CD4-positive, alpha-beta T cell treated with Interleukin-6 for 4 hours (primary cell): ENCODE measurements at places on chromosomes 6 and 20.

DNA sequence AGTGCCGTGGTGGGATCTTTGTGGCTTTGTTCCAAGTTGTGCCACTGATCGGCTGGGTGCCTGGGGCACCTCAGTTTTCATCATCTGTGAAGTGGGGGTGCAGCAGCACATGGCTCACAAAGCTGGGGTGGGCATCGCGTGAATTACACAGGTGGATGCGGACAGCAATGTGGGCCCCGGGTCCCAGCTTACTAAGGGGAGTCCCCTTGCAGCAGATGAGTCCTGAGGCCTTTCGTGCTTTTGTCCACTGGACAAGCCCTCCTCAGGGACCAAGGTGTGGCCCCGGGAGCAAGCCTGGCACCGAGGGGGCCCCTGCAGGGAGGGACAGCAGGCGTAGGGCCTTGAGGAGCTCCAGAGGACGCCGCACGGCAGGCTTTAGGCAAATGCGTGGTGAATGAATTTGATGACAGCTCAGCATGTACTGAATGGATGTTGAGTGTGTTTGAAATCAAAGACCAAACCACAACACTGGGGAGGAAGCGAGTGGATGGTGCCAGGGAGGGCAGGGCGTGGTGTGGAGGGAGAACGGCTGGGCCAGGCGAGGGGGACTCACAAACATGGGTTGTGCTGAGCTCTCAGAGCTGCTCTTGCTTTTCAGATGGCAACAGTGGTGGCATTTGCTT, 53.2 kb downstream of the IRF4 start:
- peak; percentile 75 for DNase-seq

DNA sequence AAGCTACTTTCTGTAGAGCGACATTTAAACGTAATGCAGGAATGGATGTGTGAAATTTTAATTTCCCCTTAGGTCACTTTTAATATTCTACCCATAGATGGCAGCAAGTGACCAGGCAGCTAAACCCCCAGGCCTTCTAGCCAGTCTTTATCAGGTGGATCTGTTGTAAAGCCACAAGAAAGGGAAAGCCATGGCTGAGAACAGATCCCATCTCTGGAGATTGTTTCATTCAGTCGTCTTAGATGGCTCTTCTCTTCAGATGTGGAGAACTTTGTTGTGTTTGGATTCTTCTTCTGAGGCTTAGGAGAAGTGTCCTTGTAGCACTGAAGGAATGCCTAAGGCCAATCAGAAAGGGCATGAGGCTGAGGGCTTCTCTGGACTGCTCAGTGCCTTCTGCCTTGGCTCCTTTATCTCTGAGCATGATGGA, 15.8 kb upstream of the RNF182 start:
- DNase-seq, result peak; percentile 43

- no peak for DNase-seq
These were observed 50.5 kb upstream of the IBTK start for GRCh38 chr6:82298012-82298411.

GRCh38 chr6:45423111-45423823, 45.5 kb upstream of the SUPT3H start:
- peak; percentile 35 for DNase-seq

DNA sequence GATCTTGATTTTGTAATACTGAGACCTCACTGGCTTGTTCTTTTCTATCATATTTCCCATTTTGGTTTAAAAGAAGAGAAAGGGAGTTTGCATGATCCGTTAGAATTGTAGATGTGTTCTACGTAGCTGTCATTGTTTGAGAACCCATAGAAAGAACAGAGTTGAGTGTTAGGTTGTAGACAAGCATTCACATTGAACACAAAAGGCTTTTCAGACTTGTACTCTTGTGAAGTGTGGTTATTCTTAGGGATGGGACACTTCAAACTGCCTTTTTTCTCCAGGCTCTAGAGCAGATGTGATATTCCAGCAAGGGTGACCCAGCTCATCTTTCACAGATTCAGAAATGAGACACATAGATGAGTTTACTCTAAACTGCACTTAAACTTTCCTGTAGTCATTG, 19.9 kb downstream of the FOXO3 start:
- no peak for DNase-seq

DNA sequence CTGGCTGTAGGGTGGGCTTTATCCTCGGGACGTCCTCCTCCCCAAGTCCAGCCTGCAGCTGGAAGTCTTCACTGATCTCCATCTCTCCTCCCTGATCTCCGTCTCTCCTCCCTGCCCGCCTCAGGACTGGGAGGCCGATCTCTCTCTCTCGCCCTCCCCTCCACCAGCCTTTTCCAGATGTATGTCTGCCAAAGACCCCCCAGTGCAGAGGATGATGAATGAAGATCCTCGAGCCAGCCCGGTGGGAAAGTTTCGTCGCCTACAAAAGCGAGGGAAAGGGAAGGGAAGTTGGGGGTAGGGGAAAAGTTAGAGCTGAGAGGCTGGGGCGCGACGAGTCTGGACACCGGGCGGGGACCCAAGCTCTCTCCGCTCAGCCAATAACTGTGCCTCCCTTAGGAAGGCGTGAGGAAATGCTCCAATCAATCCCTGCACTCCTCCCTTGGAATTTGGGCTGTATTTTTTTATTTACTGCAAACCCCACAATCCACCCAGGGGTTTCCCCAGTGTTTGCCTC, 595 bp upstream of the SRF start:
- DNase-seq, result no peak

- DNase-seq, result no peak
These were observed 24.4 kb downstream of the CAP2 start for GRCh38 chr6:17417817-17418216.

GRCh38 chr6:159151266-159151855, 17.8 kb upstream of the FNDC1 start:
- peak; percentile 45 for DNase-seq

DNA sequence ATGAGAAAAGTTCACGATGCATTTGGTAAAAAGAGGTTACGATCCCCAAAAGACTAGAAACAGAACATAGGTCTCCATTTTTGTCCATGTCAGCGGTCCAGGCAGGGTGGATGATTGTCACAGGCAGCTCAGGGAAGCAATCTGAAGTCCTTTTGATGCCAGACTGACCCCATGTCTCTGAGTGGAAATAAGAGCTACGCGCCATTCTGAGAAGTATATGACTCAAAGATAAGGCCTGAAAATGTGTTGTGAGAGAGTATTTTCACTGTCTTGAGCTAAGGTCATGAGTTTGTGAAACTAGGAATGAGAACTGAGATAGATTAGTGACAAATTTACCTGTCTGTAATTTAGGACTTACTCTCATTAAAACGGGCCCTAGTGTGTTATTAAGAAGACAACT, 69.5 kb downstream of the LYRM4 start:
- no peak for DNase-seq

- DNase-seq, result no peak
These were observed 76.3 kb downstream of the PLCB4 start for GRCh38 chr20:9145142-9145541.

- DNase-seq, result no peak
These were observed 172.6 kb upstream of the PHACTR1 start for GRCh38 chr6:12543953-12544352.

- DNase-seq, result no peak
These were observed 514.7 kb upstream of the AGPAT4 start for GRCh38 chr6:161788531-161788930.

GRCh38 chr20:50799890-50800550, 5.2 kb downstream of the BCAS4 start:
- no peak for DNase-seq

GRCh38 chr20:62938105-62938888, at the start of gene GID8:
TSS of gene GID8 (plus strand) at chr20:62938147. CDS start at chr20:62941503, 3,356 bp downstream.
- peak; percentile 51 for DNase-seq

DNA sequence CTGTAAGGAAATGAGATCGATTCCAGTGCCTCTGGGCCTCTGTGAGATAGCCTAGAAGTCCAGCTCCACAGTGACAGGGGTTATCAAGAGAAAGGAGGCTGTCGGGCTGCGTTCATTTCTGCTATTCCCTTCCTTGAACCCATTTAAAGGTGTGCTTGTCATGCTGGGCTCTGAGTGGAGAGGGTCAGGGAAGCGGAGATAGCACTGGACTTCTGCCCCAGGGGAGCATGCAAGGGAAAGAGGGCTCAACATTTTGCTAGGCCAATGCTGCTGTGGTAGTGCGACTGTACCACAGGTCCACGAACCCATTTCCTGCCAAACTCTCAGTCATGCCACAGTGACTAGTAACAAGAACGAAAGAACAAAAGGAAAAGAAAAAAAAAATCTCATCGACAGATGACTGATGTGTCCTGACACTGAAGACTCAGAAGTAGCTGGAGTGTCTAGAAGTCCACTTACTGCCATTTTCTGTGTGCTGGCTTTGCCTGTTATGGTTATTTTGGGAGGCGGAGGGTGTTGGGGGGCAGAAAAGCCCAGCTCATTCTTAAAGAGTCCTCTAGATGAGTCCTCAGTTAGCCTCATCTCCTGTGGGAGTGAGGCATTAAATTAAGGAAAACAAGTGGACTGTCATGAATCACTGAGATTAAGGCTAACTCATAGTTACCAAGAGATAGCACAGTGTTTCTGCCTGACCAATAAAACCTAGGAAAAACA, 8.1 kb downstream of the NEDD9 start:
- DNase-seq, result peak; percentile 56

DNA sequence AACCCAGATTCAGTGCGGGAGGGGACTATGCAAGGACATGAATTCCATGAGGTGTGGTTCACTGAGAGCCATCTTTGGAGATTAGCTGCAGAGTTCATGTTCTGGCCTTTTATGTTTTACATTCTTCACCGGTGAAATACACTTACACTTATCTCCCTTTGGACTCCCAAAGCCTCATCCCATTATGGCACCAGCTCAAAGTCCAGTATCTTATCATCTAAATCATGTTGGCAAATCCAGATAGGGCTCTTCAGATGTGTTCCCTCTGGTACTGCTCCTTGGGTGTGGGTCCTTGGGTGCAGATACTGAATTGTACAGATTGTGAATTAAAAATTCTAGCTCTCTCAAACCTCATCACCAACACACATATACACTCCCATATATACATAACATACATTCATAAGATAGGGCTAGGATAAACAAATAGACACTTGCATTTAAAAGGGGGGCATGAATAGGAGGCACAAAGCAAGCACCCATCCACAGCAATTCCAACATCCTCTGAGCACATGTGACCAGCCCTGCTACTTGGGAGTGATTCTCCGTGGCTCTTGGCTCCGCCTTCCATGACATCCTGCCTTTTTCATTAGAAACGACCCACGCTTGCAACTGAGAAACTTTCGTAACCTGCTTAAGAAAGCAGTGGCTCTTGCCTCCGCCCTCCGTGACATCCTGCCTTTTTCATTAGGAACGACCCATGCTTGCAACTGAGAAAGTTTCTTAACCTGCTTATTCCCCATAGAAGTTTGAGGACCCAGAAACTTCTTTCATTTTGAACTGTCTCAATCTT, 53.6 kb upstream of the LRRC1 start:
- peak; percentile 15 for DNase-seq

DNA sequence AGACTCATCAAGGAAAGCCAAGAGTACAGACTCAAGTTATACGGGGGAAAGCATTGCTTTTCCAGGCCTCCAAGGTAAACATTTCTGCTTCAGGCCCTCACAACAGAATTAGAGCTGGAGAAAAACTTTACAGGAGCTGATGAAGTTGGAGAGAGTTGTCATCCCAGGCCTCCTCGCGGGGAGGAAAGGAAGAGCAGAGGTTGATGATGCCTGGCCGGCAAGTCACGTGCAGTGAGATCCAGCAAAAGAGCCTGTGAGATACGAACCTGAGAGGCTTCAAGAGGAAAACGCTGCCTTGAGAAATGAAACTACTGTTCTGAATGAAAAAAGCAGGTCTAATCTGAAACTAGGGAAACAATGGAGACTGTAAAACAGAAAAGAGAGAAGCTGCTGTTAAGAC, 122.9 kb downstream of the FAM120B start:
- DNase-seq, result no peak

DNA sequence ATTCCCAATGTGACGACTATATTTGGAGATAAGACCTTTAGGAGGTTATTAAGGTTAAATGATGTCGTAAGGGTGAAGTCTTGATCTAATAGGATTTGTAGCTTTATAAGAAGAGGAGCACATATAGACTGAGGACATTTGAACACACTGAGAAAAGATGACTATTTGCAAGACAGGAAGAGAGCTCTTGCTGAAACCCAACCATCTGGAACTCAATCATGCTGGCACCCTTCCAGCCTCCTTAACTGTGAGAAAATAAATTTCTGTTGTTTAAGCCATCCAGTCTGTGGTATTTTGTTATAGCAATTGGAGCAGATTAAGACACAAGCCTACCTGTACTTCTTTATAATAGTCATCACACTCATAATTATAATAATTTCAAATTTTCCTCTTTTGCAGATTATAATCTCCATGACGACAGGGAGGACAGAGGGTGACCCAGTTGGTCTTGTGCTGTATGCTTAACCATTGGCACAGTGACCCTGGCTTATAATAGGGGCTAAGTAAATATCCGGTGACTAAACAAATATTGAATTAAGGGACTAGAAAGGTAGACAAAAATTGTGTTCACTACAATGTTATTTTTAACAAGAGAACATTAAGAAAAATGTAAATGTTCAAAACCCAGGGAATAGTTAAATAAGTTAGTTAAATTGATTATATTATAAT, 206.4 kb upstream of the HDDC2 start:
- no peak for DNase-seq

DNA sequence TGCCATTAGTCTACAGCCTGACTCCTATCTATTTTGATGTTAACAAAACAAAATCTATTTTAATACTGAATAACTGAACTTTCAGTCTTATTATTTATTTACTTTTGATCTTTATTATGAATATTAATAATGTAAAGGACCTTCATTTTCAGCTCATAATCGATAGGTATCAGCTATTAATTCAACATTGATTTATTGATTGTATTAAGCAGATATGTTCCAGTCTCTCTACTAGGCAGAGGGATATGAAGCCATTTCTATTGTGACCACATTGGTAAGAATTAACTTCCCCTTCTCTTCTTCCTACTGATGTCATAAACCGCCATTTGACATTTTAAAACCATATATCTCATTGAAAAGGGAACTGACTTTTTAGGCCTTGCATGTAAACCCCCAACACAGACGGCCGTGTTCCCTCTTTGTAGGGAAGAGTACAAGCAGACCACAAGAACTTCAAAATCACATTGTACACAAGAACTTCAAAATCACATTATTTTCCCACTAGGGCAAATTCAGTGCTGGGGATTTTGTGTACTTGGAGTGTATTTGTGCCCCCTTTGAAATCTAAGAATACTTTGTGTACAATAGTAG, 69.5 kb upstream of the FABP7 start:
- no peak for DNase-seq

DNA sequence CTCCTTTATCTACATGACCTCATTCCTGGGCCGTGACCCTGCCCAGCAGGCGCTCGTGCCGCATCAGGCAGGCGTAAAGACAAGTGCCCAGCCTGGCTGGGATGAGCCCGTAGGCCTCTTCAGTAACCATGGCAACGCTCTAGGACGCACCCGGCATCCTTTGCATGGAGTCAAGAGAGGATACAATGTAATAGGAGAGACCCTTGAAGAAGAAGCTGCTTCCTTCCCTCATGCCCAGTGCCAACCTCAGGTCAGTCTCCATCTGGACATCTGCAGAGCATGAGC, 5.0 kb upstream of the LSM14B start:
- DNase-seq, result no peak

GRCh38 chr6:29941471-29941870, 861 bp upstream of the HLA-A start:
- no peak for DNase-seq

- no peak for DNase-seq
These were observed 28.8 kb upstream of the GMPR start for GRCh38 chr6:16209539-16209938.

- DNase-seq, result no peak
These were observed 3.1 kb downstream of the LTB start for GRCh38 chr6:31579119-31579505.

- DNase-seq, result no peak
These were observed 481.2 kb downstream of the HAO1 start for GRCh38 chr20:7459083-7459482.
